Right renal pelvis (tissue), 4 donors: ENCODE measurements at places on chromosomes 1 and 21.

DNA sequence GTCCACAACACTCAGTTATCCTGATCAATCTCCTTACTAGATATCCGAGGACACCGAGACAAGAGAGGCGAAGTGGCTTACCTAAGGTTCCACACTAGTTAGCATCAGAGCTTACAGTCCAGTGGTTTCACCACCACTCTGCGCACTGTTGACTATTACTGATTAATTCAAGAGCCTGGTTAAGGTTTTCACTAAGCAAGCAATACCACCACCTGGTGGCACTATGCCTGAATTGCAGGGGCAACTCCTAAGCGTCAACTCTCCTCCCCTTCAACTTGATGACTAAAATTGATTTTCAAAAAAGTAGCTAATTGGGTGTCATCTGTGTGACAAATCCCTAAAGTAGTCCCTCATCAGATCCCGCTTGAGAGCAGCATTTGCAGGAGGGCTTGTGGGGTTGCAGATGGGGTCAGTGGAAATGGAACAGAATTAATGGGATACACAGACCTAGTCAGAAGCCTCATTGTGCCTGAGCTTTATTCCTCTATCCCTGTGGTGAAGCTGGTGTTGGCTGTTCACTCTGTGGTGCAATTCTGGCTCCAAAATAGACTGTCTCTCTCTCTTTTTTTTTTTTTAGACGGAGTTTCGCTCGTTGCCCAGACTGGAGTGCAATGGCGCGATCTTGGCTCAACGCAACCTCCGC lies 9.1 kb downstream of the TTC22 start:
- DNase-seq, result no peak

- no peak for DNase-seq
Observed at GRCh38 chr21:36661511-36662309, 37.2 kb upstream of the SIM2 start.

- no peak for DNase-seq
Observed at GRCh38 chr1:165795894-165796293, 27.2 kb upstream of the TMCO1 start.

GRCh38 chr1:246301553-246302250 lies 205.4 kb downstream of the SMYD3 start:
- no peak for DNase-seq
